KG1 (cell line): ENCODE measurements at places on chromosomes 13 and 19.

DNA sequence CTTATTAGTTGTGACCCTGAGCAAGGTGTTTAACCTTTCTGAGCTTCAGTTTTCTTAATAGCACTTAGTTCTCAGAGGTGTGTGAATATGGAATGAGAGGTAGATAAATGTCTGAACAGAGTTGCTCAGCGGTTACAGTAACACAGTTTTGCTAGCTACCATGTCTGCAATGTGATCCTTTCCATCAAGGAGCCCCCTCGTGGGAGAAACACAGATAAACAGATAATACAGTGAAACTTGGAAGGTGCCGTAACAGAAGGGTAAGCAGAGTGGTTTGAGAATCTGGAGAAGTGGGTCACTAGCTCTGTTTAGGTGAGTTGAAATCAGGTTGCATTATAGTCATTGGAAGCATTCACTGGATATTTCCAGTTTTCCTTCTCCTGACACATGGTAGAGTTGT lies 38.9 kb downstream of the IRS2 start:
- no peak for DNase-seq

GRCh38 chr13:27952876-27953675 lies 16.0 kb downstream of the CDX2 start:
- DNase-seq: no peak

GRCh38 chr13:41418027-41418426 lies 39.3 kb upstream of the RGCC start:
- DNase-seq: no peak

DNA sequence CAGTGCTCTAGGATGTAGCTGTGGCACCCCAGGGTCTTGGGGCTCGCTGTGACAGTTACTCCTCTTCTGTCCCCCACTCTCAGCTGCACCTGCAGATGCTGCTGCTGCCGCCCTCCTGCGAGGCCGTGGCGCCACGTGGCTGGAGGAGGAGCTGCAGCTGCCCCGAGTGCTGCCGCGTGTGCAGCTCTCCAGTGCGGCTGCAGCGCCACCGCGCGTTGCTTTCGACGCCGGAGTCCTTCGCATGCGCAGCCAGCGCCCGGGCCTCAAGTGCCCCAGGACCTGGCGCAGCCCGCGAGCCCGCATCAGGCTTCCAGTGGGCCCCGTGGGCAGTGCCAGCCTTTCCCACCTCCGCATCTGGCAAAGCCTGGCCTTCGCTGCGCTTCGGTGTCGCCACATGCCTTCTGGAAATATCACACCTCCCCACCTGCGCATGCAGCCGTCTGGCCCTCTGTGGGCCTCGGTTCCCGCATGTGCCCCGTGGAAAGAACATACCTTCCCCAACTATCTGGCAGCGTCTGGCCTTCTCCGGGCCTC lies 692 bp upstream of the ZNF580 start:
- DNase-seq: no peak
